Occipital lobe (tissue), 3 donors: ENCODE measurements at places on chromosomes 16 and 17.

- DNase-seq = no peak
Observed at GRCh38 chr16:86662195-86662594, 83.8 kb downstream of the FOXL1 start.

DNA sequence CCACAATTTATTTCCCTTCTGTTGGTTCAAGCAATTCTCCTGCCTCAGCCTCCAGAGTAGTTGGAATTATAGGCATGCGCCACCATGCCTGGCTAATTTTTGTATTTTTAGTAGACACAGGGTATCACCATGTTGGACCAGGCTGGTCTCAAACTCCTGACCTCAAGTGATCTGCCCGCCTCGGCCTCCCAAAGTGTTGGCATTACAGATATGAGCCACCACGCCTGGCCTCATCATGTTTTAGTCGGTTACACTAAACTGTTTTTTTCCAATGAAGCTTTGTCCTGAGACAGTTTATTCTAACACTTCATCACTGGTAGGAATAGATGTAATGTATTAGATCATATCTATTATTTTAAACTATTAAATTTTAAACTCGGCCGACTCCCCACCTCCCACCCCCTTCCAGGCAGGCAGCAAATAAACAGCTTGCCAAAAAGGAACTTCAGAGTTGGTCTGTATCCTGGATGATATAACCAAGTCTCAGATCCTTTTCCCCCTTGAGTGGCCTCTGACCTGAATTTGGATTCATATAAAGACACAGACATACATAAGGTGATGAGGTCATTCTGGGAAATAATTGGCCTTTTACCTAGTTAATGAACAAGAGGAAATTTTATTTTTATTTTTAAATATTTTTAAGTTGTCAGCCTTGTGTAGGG, 18.4 kb upstream of the CORO6 start:
- DNase-seq = no peak

DNA sequence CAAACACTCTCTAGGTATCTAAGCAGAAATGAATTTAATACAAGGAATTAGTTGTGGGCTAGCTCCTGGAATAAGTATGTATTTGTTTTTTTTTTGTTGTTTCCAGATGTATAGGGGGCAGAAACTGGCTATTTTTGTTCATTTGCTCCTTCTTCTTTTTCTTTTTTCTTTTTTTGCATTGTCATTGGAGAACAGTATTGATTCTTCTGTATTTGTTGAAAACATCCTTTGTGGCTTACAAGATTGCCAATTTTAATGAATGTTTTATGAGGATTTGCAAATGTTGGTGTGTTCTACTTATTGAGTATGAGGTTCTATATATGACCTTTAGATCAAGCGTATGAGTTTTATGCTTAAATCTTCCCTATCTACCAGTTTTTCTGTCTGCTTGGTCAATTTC, 5.6 kb upstream of the PCTP start:
- no peak for DNase-seq

DNA sequence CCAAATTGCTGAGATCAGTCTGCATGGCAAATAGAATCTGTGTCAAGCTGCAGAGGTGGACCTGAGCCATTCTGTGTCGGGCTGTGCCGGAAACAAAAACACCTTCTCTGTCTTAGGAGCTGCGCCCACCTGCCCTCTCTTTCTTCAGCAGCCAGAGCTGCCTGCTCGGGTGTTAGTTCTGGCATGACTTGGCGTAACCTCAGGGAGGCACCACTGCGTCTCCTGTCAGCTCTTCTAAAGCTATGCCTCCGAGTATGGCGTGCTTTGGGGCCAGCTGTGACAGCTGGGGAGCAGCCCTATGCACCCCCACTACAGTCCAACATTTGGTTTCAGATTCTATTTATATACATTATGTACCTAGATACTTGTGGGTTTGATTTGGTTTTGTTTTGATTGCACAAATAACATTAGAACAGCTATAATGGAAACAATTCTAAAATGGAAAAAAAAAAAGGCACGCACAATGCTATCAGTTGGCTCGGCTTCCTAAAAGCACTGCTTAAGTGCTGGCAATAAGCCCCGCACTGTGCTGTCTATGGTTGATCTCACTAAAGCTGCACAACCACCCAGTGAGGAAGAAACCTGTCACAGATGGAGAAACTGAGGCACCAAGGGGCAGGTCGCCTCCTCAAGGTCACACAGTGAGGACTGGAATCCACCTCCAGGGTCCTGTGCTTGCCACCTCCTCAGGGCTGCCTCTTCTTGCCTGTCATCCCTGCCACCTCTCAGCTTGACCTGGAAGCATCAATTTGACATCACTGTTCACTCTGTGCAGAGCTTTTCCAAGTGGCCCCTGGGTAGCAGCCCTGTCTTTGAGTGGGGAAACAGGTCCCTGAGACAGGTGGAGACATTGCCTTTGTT, 18.7 kb upstream of the ADGRG1 start:
- DNase-seq = no peak

DNA sequence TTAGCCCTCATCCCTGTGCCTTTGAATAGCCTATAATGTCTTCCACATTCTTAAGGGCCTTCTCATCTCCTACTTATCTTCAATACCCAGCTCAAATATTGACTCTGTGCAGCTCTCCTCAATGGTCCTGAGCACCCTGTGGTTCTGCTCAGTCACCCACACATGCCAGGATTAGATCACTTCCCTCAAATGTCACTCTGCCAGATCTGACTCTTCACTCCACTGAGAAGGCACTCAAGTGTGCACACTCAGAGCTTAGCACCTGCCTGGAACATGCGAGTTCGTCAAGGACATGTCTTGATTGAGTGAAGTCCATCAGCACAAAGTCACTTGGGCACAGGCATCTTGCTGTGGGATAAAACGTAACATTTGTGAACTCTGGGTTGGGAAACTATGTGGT, 404.8 kb downstream of the CDH13 start:
- DNase-seq = no peak

DNA sequence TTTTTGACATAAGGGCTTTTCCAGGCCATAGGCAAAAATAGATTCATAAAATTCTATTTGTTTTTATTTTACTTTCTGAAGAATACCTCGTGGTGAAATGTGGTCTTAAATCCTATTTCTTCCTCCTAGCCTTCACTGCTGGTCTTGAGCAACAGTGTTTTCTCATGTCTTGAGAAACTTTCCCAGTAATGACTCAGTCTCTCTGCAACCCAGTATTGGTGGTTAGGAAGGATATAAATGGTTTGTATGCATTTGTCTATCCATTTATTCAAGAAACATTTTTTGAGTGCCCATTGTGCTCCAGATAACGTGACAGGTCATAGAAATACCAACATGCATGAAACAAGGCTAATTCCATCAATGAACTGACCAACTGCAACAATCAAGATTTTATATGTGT, 213.9 kb downstream of the TMEM114 start:
- no peak for DNase-seq

DNA sequence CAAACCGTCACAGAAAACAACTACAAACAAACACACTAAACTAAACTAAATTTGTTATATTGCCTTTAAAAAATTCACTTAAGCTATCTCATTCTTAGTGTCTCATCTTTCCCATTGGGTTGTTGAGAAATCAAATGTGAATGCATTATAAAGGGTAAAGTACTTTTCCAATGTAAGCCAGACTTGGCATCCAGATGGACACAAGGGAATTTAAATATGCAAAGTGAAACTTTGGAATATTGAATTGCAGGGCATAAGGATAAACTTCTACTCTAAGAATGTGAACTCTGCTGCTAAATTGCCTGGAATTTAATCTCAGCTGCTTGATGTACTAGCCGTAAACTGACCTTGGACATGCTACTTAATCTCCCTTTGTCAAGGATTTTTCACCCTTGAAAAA, 1554.6 kb downstream of the CDH8 start:
- no peak for DNase-seq

DNA sequence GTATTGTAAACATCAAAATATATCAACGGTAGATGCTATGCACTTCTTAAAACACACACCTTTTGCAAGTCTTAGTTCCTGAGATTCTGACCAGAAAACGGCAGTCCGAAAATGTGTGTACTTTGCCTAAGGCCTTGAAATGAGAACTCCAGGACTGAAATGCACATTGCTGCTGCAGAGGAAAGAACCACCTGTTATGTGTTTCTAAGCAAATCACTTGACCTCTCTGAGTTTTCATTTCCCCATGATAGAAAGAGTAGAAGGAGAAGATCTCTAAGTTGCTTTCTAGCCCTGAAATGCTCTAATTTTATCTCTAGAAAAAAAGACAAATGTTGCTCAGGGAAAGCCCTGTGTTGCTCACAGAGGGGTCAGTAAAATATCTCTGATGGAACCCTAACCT, 9.9 kb downstream of the CCDC182 start:
- no peak for DNase-seq

DNA sequence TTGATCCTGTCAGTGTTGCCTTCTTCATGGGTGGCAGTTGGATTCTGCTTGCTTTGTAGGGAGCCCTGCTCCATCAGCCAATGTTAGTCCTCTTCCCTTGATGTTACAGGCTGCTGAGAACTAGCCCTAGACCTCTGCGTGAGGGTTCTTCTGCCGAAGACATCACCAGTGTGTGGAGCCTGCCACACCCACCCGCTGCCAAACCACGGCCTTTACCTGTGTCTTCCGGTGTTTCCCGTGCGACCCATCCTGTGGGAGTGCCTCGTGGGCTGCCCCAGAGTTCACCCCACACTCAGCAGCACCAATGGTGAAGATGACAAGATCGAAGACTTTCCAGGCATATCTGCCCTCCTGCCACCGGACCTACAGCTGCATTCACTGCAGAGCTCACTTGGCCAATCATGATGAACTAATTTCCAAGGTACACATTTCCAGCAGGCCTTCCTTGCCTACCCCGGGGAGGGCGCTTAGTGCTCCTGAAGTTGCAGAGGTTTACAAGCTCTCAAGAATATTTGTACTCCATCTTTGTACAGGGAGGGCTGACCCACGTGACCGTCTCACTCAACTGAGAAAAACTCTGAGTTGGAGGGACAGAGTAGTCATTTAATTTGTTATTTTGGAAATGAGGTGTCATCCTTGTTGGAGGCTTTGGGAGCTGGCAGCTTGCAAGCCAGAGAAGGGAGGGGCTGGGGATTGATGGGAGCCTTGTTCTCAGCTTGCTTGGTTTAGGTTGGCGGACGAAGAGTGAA, 21.8 kb downstream of the YPEL2 start:
- DNase-seq = no peak

DNA sequence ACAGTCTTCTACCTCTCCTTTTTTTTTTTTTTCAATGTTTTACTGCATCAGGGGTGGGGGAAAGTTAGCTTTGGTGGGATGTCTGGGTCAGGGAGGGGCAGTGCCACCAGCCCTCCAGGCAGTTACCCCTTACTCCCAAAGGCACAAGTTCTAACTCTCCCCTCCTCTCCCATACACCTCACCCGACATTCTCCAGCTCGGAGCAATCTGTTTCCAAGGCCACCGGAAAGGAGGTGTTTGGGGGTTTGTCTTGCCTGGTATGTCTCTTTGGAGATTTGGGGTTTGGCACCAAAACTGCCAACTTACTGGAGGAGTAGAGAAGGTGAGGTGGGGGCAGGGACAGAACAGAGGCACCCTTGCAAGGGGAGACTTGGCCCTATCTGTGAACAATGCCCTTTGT, 4.7 kb downstream of the DLX3 start:
- no peak for DNase-seq

GRCh38 chr16:19707569-19708295, 10.3 kb downstream of the KNOP1 start:
- DNase-seq = no peak

DNA sequence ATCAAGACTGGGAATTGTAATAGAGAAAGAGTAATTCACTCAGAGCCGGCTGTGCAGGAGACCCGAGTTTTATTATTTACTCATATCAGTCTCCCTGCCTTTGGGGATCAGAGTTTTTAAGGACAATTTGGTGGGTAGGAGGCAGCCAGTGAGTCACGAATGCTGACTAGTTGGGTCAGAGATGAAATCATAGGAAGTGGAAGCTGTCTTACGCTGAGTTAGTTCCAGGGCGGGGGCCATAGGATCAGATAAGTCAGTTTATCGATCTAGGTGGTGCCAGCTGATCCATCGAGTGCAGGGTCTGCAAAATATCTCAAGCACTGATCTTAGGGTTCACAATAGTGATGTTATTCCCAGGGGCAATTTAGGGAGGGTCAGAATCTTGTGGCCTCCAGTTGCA, 20.2 kb upstream of the GUCY2D start:
- DNase-seq = no peak

GRCh38 chr17:17348872-17349723, 45.9 kb downstream of the NT5M start:
- DNase-seq = no peak

GRCh38 chr17:50362661-50363060, 10.3 kb downstream of the MRPL27 start:
- no peak for DNase-seq

- no peak for DNase-seq
Observed at GRCh38 chr17:28485049-28485448, 11.6 kb downstream of the SLC13A2 start.

DNA sequence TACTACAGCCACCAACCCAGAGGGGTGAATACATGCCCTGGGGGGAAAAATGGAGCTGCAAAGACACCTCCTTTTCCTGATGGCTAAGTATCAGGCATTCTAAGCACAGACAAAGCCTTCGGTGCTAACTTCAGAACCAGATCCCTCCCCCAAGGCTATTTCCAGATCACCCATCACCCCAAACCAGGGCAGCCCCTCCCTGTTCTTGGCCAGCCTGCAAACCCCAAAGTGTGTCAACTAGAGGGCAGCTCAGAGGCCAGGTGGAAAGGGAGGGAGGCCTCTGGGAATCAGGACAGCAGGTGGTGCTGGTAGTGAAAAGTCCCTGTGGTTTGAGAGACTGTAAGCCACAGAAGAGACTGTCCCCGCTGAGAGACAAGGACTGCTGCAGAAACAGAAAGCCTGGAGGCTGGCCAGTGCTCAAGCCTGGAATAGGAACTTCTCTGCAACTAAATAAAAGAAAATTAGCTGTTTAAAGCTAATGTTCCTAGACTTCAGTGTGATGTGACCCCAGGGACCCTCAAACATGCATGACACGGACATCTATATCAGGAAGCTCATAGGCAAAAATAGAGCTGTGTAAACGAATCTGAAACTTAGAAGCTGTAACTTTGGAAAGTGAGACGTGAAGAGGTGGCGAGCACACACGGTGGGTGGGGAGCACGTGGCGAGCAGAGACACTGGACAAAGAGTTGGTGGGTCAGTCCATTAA, 9.1 kb downstream of the TUBG1 start:
- DNase-seq = no peak

GRCh38 chr16:48064971-48065370, 90.8 kb downstream of the ABCC12 start:
- no peak for DNase-seq

- no peak for DNase-seq
Observed at GRCh38 chr16:77043076-77043475, 147.9 kb upstream of the MON1B start.

DNA sequence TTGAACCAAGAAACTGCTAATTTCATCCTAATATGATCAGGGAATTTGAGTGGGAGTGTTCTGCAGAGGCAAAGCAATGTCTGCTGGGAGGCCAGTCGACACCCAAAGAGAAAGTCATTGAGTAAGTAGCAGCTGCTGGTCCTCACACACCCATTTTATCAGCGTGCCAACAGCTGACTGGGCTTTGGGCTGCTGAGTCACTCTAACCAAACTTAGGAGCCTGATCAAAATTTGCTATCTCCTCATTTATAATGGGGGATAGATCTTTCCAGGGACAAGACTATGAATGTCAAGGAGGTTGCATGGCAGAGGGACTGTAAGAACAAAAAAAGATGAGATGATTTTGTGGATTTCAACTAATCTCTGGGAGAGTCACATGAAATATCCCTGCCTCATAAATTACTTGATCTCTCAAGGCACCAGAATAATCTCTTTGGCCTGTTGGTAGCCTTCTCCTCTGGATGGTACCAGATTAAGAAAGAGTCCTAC, 32.9 kb downstream of the CPSF4L start:
- peak; percentile 28 for DNase-seq

- peak; percentile 87 for DNase-seq
Observed at GRCh38 chr17:17839791-17840707, 3.3 kb upstream of the SREBF1 start.
